ENCODE measurements at places on chromosomes 12 and 14.

- DNase-seq: no peak
Measured at GRCh38 chr14:75559451-75560222, 18.8 kb upstream of the FLVCR2 start.

- no peak for DNase-seq
Measured at GRCh38 chr12:110545812-110546211, 37.3 kb downstream of the PPTC7 start.

DNA sequence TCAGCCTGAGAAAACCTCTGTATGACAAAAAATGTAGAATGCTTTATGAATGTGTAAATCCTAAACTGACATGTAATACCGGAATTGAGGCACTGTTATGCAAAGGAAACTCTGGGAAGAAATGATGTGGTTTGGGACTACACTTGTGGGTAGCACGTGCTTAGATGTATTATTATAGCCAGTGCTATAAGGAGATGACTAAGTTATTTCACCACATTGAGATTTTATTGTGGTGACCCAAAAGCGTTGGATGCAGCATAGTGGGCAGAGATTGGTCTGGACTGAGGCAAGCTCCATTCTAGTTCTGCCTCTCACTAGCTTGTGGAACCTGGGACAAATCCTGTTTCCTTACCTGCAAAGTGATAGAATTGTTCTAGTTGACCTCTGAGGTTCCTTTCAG is 172.2 kb downstream of the SNAPC1 start:
- no peak for DNase-seq

DNA sequence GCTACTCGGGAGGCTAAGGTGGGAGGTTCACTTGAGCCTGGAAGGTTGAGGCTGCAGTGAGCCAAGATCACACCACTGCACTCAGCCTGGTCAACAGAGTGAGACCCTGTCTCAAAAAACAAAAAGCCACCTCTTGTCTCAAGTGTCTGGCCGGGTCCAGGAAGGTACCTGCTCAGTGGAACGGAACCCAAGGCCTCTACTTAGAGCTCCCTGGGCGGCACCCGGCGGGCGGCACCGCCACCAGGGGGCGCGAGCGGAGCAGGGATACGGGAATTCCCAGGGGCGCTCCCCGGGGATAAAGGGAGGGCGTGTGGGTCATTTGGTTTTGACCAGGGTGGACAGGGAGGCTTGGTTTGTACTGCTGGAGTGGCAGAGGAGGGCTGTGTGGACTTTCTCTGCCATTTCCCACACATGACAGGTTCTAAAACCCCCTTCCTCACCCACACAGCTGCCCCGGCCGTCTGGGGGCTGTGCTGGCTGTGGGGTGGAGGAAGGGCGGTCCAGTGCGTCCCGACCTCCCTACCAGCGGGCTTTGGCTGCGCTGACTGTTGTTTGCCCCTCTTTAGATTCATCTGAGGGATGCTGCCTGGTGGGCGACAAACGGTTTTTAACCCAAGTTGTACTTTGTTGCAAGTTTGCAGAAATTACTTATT is 91.4 kb downstream of the SETD3 start:
- DNase-seq: no peak

- DNase-seq: no peak
Measured at GRCh38 chr12:124675881-124676713, 108.7 kb upstream of the NCOR2 start.

DNA sequence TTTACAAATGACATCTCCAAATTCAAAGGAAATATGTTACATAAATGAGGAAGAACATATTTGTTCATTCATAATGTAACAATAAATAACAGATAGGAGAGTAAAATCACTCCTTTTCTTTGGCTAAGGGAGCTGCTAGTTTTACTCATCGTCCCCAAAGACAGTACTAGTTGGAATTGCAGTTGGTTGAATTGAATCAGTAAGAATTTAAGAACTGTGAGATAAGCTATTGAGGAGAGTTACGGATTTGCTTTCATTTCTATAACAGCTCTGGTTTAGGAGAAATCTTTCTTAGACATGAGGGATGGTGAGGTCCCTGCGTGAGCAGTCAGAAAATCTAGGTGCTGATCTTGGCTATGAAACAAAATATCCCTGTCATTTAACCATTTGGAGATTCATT is 402.8 kb downstream of the AEBP2 start:
- DNase-seq: no peak

GRCh38 chr12:127607146-127607725 is 659.7 kb upstream of the TMEM132C start:
- DNase-seq: no peak

- DNase-seq: no peak
Measured at GRCh38 chr12:89433634-89434033, 81.3 kb upstream of the DUSP6 start.

DNA sequence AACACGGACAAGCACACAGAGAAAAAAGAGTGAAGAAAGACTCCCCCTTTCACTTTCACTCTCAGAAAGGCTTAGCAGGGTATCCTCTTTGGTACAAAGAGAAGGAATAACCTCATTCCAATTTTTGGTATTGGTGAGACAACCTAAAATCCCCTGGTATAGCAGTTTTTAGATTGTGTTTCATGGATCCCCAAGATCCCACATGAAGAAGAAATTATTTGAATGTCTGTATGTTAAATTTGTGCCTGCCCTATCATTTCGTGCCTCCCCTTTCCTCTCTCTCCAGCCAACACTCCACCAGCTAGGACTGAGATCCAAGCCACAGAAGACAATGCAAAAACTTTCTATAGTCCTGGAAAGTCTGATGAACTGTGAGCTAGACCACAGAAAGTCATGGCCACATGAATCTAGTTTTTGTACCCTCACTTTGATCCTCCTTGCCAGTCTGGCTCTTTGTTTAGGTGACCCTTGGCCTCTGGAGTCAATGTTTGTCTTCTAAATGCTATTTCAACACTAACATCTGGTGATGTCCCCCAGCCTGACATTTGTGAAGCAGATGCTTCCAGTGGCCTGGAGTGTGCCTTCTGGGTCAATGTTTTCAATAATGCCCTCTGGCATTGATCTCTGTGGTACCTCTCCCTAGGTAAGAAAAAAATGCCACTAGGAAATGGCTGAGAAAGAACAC is 181.9 kb upstream of the BMP4 start:
- DNase-seq: no peak

DNA sequence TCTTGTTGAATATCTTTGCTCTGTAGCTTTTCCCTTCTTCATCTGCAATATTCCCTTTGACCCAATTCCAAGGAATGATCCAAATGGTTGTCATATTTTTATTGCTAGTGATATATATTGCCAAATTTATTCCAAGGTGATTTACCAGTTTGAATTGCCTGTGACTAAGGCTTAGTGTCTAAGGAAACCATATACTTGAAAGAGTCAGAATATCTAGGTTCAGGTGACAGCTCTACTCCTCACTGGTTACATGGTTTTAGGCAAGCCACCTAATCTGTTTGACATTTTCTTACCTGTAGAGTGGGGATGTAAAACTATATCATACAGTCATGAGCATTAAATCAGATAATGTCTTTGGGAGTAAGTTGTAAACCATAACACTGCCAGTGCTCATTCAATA is 473.8 kb downstream of the NPAS3 start:
- DNase-seq: no peak

- no peak for DNase-seq
Measured at GRCh38 chr12:99387661-99388060, 259.9 kb upstream of the GARIN6 start.

GRCh38 chr14:103512701-103513611 is 9.7 kb downstream of the CKB start:
- no peak for DNase-seq

DNA sequence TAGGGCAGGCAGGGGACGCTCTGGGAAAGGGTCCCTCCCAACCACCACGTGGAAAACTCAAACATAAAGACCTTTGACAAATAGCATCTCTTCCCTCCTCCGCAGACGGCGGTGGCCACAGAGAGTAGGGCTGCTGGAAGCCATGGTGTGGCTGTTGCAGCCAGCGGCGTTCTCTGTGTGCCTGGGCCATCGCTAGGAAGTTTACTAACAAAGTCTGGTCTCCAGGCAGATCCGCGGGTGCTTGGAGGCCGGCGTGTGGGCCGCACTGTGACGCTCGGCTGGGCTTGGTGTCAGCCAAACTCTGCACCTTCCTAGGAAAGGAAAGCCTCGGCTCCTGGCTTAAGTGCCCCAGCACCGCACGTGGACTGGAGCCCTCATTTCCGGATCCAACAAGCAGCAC is 65.6 kb downstream of the CCDC88C start:
- no peak for DNase-seq

DNA sequence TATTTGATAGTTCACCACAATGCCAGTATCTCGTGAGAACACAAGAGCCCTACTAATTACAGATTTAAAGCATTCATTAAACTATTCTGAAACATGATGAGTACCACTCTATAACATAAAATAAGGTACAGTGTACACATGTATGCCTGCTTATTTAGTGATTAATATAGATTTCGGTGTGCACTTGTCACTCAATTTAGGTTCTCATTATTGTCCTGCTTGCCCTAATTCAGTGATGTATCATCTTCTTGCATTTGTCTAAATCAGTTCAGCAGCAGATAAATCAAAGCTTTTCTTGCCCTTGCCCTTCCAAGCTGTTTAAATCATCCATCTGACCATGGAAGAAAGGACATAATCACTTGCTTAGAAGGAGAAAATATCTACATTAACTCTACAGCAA is 359.7 kb downstream of the GXYLT1 start:
- DNase-seq: no peak

GRCh38 chr14:57686304-57686703 is 179.6 kb downstream of the SLC35F4 start:
- no peak for DNase-seq

- DNase-seq: no peak
Measured at GRCh38 chr14:71341156-71341555, 433.9 kb downstream of the PCNX1 start.

- no peak for DNase-seq
Measured at GRCh38 chr14:61101803-61102548, 120.9 kb downstream of the SLC38A6 start.

GRCh38 chr14:97594306-97594705 is 797.1 kb downstream of the VRK1 start:
- DNase-seq: no peak

DNA sequence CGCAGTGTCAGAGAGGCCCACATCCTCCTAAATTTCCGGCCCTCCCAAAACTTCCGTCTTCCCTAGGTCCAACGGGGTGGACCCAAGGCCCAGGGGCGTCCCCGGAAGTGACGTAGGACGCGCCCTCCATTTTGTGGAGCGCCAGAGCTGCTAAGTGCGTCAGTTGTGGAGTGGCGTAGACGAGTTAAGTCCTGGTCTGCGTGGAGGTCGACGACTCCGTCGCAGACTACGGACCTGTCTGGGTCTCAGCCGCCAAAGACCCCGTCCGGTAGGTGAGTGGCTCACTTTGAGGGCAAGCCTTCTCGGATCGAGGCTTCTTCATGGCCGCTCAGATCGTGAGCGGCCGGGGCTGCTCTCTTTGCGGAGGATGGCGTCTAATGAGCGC is at the start of gene SRSF5:
SRSF5 (plus strand) TSS at position 159 of the 385 bp plus-strand sequence. CDS start 1,015 bp downstream, outside the sequence.
- DNase-seq: peak; percentile 88

DNA sequence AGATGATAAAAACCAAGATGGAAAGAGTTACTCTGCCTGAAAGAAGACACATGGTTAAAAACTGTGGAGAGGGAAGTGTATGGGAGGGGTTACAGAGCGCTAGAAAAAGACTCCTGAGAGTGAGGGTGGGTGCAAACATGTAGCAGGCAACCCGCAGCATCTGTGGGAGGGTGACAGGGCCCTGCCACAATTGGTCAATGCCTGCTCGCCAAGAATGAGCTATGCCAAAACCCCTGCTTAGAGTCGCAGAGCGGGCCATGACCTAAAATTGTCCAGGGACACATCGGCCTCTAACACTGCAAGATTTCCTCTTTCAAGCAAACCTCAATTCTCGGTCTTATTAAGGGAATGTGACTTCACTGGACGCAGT is 700 bp downstream of the PRKAG1 start:
- no peak for DNase-seq

- no peak for DNase-seq
Measured at GRCh38 chr14:64726585-64726890, 22.3 kb downstream of the PLEKHG3 start.

DNA sequence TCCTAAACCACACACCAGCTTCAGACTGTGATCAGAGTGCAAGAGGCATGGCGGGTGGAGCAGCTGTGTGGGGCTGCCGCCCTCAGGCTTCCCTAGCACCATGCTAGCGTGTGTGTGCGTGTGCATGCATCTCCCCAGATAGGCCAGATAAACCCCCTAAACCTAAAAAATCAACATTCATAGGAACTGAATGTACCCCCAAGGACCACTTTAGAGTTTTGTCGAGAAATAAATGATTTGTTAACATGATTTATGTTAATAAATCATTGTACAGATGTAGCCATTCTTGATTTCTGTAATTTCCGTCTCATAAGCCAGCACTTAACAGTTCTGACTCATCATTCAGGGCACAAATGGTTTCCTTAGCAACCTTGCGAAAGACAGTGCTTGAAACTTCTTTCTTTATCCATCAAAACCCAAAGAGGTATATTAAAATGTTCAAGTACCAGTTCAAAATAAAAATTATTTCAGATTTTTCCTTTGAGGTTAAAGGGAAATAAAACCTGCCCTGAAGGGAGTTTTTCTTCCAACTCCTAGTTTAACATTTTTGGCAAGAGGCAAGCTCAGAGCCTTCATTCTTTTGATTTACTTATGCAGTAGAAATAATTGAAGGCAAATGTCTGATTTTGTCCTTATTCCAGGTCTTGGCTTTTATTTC is 206.2 kb upstream of the RGS6 start:
- no peak for DNase-seq

GRCh38 chr14:38405851-38406635 is 150.2 kb upstream of the CLEC14A start:
- DNase-seq: no peak

- DNase-seq: no peak
Measured at GRCh38 chr12:94228488-94228907, 80.1 kb downstream of the PLXNC1 start.

DNA sequence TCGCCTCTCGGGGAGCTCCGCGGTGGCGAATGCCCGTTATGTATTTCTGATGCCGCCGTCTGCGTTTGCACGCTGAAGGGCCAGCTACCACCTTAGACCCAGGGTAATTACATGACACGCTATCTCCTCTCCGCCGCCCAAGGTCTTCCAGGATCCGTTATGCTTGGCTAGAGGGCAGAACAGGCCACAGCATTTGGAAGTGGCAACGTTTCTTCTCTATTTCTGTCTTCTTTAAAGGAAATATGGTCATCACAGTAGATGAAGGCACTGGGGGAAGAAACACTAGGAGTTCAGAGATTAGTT is 861 bp upstream of the MDGA2 start:
- DNase-seq: no peak

GRCh38 chr12:81705586-81705985 is 53.6 kb downstream of the PPFIA2 start:
- no peak for DNase-seq

All from stimulated activated CD8-positive, alpha-beta memory T cell treated with anti-CD3 and anti-CD28 coated beads, Interleukin-7, amount 100 ng/mL, for 1 hour (primary cell).